GM18507 (cell line): ENCODE measurements at places on chromosomes 5 and 9.

DNA sequence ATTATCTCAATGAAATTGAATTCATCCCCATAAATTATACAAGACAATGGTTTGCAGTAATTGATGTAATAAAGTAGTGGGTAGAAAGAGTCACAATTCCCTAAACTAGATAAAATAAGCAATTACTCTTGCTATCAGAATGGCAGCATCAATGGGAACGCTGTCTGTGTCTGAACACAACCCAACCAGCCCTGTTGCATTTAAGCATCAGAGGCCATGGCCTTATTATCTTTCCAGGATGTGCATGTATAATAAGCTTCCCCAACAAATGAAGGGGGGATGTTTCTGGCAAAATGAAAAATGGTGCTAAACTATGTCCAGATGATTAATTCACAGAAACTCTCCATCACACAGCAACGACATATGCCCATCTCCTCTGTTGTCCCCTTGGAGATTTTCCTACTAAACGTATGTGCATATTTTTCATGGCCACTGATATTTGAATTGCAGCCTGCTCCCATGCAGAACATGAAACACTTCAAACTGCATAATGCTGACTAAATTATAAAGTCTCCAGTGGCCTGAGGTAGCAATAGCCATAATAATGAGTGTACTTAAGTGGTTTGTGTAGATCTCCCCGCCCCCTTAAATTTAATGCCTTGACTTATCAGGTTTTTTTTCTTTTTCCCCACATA lies 306.9 kb upstream of the ADAMTS16 start:
- DNase-seq = no peak

- DNase-seq = no peak
Observed at GRCh38 chr9:107105784-107106183, 177.3 kb upstream of the RAD23B start.

DNA sequence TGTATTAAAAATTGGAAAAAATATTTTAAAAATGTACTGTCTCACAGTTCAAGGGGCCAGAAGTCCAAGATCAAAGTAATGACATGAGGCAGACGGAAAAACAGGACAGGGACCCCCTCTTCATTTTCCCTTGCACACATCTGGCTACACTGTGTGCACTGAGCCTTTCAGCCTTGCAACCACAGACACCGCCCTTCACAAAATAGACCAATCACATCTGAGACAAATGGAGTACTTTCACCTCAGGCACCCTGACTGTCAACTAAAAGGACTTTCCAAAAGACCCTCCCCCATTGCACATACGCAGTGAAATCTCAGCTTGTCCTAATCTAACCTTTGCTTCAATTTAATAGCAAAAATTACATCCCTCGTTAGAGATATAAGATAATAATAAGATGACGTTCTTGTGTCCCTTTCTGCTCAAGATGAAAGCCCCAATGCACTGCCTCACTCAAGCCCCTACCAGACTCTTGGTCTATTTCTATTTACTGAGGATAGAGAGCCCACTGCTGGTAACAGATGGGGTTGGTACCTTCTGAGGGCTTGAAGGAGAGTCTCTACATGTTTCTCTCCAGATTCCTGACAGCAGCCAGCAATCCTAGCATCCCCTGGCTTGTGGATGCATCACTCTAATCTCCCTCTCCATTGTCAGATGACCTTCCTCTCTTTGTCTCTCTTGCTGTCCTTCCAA lies 514.8 kb upstream of the ADAMTS16 start:
- no peak for DNase-seq

DNA sequence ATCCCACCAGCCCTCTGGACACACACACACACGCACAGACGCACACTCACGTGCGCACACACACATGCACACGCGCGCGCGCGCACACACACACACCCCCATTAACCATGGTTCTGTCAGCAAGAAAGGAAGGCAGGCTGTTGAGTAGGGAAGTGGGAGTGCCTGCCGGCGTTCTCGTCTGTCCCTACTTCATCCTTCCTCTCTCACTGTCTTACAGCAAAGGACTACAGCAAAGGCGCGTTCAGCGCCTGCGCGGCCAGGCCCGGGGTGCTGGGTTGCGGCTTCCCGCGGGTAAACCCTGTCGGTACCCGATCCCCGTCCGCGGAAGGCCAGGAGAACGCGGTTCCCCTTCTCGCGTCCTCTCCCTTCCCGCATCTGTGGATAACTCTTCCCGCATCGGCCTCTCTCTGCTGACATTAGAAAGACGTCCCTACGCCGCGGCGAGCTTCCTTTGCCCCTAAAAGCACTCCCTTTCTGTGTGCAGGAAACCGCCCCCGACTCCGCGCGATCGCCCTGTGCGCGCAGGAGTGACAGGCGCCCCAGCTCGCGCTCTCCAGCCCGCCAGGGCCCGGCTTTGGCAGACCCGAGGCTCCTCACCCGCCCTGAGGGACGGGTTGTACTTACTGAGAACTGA lies 219.2 kb downstream of the AGTPBP1 start:
- DNase-seq = no peak

DNA sequence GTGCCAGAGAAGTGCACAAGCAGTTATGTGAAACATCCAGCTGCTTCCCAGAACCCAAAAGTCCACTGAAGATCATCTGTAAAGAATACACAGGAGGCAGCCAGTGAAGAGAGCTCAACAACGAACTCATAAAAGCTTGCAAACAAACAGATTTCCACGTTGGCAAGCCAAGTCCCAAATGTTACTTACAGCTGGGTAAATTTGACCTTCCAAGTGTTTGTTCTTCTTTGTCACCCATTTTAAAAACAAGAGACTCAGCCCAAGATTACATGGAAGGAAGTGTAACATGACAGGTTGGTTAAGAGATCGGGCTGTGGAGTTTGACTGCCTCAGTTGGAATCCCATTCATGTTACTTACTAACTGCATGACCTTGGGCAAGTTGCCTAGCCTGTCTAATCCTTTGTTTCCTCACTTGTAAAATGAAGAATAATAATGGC lies 174.9 kb upstream of the PAPPA start:
- no peak for DNase-seq

GRCh38 chr9:133260334-133261102 lies 14.5 kb downstream of the ABO start:
- no peak for DNase-seq

DNA sequence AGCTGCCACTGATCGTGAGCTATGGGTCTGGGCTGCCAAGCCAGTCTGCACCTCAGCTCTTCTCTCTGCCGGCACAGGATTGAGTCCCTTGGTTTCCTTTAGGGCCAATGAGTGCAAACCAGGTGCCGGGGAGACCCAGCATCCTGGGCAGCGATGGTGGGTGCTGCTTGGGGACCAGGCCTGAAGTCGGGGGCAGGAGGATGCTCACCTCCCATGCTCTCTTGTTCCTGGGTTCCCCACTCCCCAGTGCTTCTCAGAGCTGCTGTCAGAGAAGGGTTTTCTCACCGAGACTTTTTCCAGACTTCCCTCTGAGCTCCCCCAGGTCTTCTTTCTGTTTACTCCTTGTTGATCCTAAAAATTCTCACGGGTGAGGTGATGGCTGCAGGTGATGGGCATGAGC lies 61.2 kb downstream of the IRX1 start:
- DNase-seq = no peak

DNA sequence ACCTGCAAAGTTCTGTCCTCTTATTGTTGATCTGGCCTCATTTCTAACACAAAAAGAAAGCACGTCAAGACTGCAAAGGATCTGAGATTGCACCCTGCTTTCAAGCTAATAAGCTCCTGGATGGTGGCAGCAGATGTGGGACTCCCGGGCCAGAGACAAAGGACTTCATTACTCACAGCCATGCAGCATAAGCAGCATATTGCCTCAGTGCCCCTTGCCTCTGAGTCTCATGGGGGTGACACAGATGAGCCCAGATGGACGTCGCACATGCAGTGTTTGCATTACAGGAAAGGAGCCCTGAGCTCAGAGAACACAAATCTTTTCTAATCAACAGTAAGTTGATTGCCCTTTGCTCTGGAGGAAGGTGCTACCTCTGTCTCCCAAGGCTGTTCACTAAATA lies 105.0 kb downstream of the SLC28A3 start:
- DNase-seq = no peak
